Fibroblast of lung (primary cell): ENCODE measurements at places on chromosomes 13 and 19.

DNA sequence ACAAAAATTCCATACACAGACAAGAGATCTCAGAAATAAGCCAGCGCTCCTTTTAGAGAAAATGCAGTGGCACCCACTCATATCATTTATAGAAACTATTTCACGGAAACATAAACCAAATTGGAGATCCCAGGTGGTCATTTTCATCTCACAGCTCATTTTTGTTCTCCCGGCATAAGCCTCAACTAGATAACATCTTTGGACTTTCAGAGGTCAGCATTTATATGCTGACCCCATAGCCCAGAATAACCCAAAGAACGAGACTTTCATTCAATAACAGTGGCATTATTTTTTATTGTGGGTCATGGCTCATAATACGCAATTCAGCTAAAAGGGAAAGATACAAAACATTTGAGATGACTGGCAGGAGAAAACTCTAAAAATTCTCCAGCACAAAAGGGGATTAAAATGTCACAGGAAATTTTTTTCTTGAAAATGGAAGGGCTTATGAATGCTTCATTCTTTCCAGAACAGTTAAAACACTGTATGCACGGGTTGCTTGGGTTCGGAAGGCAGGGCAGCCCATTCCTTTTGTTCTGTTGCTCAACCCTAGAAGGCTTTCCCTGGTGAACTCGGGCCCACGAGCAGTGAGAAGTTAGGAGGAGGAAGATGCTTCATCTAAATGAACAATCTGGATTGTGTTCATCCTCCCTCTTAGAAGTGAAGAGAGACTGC, 24.0 kb downstream of the STARD13 start:
- DNase-seq, result peak; percentile 61

GRCh38 chr13:23856008-23856750, 33.0 kb downstream of the MIPEP start:
- DNase-seq, result no peak

DNA sequence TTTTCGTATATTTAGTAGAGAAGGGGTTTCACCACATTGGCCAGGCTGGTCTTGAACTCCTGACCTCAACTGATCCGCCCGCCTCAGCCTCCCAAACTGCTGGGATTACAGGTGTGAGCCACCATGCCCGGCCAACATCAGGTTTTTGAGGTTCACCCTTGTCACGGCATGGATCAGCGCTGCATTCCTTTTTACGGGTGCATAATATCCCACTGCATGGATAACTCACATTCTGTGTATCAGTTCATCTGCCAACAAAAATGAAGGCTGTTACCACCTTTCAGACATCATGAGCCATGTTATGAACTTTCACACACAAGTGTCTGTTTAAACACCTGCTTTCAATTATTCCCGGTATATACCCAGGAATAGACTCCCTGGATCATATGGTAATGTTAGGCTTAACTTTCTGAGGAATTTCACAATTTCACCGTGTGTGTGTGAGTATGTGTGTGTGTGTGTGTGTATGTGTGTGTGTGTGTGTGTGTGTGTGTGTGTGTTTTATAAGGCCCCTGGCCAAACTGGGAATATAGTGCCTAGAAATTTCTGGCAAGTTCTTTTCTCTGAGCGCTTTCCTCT, 52.2 kb downstream of the AP1M1 start:
- peak; percentile 16 for DNase-seq

GRCh38 chr19:13015361-13016223, 20.3 kb downstream of the NFIX start:
- peak; percentile 83 for DNase-seq

DNA sequence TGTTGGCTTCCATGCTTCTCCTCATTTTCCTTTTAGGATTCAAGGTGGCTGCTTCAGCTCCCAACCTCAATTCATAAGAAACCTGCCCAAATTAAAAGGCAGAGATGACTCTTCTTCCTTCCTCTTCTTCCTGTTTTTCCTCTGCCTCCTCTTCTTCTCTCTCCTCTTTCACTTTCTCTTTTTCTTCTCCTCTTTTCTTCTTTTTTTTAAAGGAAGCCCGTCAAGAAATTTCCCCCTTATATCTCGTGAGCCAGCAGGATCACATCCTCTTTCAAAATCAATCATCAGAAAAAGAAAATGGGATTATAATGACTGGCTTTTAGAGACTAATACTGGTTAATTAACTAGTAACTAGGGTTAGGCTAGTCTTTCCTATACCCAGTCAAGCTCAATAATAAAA, 220.3 kb downstream of the NBEA start:
- DNase-seq, result no peak

DNA sequence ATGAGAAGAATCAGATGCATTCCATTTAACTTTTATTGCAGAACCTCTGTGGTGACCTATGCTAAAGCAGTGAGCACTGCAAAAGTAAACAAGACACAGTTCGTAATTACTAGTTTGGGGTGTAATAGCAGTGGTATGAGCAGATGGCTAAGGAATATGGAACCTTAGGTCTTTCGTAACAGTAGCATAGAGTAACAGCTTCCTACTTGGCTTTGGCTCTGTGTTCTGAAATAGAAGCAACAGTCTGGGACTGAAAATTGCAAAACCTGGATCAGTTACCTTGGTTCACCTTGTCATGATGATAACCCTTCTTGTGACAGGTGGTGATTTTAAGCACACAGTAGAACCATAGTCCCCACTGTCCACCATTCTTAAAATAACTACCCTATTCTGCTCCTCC, 303.4 kb downstream of the GPC6 start:
- peak; percentile 44 for DNase-seq

GRCh38 chr19:17908244-17908643, 24.6 kb upstream of the CCDC124 start:
- DNase-seq, result no peak

GRCh38 chr19:35828692-35829301, 16.2 kb upstream of the PRODH2 start:
- peak; percentile 73 for DNase-seq

GRCh38 chr13:69296130-69296529, 811.5 kb upstream of the ATXN8OS start:
- no peak for DNase-seq
